ENCODE measurements at places on chromosomes 4 and X. TPM values are rescaled to one million over a fixed set of nuclear protein-coding genes. Genes with fewer than 3 reads are reported as not detected.

ASB9 gene
- total RNA-seq, result 0.46 TPM

PTCHD1 gene
- 0.10 TPM for total RNA-seq

LEF1 gene
- total RNA-seq, result 1.3 TPM

SRPK3 gene
- total RNA-seq, result 45.6 TPM

GRCh38 chrX:68443155-68443868 is 10.0 kb upstream of the OPHN1 start:
- peak; percentile 36 for DNase-seq

- no peak for DNase-seq
Observed at GRCh38 chrX:123830309-123830708, 29.5 kb upstream of the XIAP start.

GRCh38 chr4:82744284-82744968 is 54.2 kb downstream of the SCD5 start:
- no peak for DNase-seq

- no peak for DNase-seq
Observed at GRCh38 chrX:135194684-135195083, 23.5 kb upstream of the CT55 start.

- no peak for DNase-seq
Observed at GRCh38 chr4:71540749-71541269, 202.0 kb downstream of the SLC4A4 start.

- no peak for DNase-seq
Observed at GRCh38 chr4:86556791-86557415, 37.2 kb upstream of the PTPN13 start.

ARMCX4 gene
- 5.8 TPM for total RNA-seq

- DNase-seq, result peak; percentile 33
Observed at GRCh38 chr4:152382057-152382785, 153.7 kb downstream of the FBXW7 start.

DNA sequence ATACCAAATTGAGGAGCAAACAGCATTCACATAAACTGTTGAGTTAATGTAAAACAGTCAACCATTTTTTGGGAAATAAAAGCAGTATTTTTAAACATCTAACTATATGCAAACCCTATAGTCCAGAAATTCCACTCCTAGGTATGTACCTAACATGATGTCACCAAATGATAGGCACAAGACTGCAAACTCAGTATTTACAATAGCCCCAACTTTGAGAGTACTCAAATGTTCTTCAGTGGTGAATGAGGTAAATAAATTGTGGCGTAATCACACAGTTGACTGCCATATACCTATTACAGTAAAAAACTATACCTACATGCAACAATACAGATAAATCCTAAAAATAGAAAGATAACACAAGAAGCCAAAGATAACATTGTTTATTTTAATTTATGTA is 1243.8 kb upstream of the ADGRL3 start:
- DNase-seq, result no peak

DNA sequence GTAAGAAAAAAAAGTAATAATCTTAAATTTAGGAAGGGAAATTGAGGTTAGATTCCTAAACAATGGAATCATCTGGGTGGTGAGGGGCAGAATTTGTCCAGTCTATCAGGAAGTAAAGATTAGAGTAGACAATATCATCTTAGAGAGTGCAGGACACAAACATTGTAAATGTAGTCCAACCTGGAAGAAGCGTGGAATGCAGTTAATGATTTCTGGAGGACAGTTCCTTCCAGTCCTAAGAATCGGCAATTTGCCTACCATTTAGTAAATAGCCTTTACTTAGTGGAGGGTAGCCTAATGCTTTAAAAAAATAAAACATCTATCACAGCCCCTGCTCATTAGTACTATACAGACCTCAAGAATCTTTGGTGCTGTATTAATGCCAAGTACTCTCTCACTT is 147.5 kb upstream of the TTC29 start:
- DNase-seq, result no peak

GRCh38 chrX:68345025-68345424 is 88.3 kb downstream of the OPHN1 start:
- no peak for DNase-seq

GRCh38 chr4:15368856-15369255 is 59.0 kb upstream of the C1QTNF7 start:
- DNase-seq, result no peak

DNA sequence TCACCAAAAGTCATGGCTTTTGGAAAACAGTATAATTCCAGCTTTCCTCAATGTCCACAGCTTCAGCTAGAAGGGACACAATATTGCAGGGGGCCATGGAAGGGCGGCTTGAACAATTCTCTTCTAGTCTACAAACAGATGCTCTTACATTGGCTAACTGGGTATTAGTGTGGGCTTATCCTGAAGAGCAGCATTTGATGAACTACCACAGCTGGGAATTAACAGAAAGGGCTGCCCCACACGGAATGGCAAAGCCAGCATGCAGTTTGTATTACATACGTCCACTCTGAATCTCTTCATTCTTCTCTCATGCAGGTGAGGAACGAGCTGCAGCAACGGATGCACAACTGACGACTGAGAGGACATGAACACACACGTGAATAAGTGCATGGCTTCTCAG is 13.0 kb upstream of the PDCL2 start:
- no peak for DNase-seq

- DNase-seq, result no peak
Observed at GRCh38 chr4:25795566-25796454, 67.0 kb downstream of the SEL1L3 start.

DNA sequence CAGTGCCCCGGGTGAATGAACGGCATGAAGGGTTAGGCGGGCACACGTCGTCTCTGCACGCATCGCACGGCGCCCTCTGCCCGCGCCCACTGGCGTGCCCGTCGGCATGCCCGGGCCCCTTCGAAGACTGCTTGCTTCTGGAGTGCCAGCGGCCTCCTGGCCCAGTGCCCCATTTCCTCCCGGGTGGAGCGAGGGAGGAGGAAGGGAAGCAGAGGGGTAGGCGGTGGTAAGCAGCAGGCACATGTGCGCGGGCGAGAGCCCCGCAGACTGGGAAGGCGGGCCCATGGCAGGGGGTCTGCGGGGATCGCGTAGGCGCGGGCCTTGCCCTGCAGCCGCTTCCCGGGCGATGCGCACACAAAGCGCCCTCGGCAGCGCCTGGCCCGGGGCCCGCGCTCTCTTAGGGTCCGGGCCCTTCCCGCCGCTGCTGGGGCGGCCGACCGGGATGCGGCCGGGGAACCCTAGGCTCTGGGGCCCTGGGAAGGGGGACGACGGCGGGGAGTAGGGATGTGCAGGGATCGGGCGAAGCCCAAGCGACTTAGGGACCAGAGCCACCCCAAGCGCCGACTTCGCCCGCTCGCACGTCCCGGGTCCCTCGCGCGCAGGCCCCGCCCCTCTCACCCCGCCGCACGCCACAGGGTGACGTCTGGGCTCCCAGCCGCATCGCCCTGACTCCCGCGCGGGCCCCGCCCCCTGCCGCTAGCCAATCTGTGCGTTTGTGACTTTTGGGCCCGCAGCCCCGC is 866 bp upstream of the EMD start:
- DNase-seq, result peak; percentile 64

GRCh38 chrX:66638591-66639500 is at the start of gene EDA2R:
Gene EDA2R, minus strand, starts transcription at chrX:66639078. Its CDS starts 23,058 bp downstream, at chrX:66616020.
- DNase-seq, result peak; percentile 28

BTK gene
- total RNA-seq, result 3.3 TPM

PPBP gene
- total RNA-seq, result 0.55 TPM

DNA sequence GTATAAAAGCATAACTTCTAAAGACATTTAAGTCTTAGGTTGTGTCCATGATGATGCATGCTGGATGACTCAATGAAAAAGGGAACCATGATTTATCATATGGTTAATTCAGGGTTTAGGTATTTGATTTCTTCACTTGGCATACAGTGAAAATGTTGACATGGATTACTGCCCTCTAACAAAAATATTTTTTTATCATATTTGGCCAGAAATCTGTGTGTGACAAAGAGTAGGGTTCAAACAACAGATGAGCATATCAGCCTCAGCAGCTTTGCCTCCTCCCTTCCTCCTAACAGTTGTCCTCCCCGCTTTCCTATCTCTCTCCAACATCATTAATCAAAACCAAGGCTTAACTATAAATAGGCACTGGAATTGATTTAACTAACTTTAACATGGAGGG is 46.3 kb downstream of the ARHGAP6 start:
- DNase-seq, result no peak

DNA sequence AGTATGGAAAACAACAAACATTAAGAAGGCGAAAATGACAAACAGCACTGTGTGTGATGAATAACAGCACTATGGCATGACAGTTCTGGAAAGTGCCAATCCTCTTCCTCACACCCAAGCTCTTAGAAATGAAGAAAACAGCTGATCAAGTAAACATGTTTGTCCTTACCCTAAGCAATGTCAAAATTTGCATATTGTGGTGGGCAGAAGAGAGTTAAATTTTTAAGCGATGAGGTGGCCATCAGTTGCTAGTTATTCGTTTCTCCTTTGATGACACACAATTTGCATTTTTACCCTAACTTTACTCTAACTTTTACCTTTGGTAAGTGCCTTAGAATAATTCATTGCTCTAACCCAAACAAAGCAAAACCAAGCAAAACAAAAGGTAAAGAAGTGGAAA is 8.8 kb downstream of the PROM1 start:
- no peak for DNase-seq

ART3 gene
- total RNA-seq, result 39.6 TPM

DNA sequence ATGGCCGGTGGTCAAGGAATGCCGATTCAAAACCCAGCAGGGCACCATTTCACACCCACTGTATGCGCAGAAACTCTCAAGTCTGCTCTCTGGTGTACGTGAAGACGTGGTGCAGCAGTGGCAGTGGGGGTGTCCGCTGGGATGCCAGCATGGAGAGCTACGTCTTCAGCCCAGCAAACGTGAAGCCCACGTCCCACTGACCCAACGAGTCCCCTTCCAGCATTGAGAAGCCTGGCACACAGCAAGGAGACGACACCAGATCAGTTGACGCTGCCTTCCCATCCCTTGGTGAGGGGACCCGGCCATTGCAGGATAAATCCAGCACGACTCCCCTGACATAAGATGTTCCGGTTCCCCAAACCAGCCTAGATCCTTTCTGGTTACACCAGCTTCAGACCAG is 2.2 kb upstream of the PLXNB3 start:
- DNase-seq, result no peak

- DNase-seq, result no peak
Observed at GRCh38 chr4:151652841-151653547, 107.8 kb downstream of the GATB start.

SLC2A9 gene
- 15.1 TPM for total RNA-seq

DNA sequence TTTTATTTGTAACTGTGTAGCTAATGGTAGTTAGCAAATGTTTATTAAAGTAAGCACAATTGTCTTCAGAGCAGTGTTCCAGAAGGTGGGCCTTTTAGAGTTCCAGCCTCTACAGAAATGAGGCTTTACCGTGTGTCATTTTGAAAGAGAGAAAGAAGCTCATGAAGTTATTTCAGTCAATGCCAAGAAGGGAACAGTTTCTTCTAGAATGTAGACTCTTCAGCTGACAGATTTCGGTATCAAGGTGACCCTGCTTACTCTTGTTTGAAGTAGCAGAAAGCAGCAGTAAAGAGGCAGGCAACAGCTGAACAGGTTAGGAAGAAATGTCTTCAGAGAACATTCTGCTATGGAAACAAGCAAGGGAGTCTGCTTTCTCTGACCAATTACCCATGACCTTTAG is 93.6 kb downstream of the TASL start:
- no peak for DNase-seq

DNA sequence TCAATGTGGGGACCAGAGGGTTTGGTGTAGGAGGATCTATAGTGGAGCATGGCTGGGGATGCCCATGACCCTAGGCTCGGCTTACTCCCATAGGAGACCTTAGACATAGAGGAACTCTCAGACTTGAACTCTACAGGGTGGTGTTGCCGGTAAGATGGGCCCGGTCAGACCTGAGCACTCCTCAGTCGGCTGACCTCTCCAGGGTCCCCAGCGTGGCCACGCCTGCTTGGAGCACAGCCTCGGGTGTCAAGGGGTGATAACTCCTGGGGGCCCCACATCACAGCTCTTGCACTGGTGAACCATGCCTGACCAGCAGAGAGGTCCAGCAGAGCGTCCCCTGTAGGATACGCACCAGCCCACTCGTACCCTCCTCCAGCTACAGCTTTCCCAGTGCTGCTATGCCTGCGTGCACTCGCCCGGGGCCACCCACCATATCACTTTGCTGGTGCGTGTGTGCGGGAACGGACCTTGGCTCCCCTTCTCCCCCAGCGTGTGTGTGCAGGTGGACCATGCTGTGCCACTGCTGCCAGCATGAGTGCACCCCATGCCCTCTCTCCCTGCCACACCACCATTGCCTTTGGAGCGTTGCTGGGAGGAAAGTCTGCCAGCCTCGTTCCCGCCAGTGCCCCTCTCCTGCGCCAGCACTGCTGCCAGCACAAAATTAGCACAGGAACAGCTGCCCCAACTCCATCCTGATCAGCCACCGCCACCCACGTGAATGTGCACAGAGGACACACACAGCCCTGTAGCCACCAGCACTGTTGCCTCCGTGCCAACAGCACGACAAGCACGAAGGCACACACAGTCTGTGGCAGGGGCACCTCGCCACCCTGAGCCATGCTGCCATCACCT is 806.6 kb downstream of the GLUD2 start:
- no peak for DNase-seq

DNA sequence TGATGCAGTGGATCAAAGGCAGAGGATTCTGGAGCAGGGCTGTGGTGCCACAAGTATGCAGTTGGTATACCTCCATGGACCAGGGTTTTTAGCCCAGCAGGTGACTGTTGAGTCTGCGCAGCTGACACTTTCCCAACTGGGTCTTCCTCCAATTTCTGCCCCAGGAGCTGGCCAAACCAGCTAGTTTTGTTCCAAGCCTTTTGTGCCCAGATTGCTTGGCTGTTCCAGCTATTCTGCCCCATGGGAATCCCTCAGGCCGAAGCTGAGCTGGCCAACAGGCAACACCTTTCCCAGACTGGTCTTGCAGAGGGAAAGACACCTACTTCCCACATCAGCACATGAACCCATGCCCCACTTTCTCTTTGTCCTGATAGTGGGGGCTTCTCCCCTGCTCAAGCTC is 22.8 kb upstream of the ANKRD17 start:
- no peak for DNase-seq

- peak; percentile 70 for DNase-seq
Observed at GRCh38 chr4:182916483-182917181, 554 bp downstream of the DCTD start.

GRCh38 chr4:154928640-154929257 is 147.7 kb downstream of the RBM46 start:
- DNase-seq, result no peak

MAGIX gene
- total RNA-seq, result 3.3 TPM

DNA sequence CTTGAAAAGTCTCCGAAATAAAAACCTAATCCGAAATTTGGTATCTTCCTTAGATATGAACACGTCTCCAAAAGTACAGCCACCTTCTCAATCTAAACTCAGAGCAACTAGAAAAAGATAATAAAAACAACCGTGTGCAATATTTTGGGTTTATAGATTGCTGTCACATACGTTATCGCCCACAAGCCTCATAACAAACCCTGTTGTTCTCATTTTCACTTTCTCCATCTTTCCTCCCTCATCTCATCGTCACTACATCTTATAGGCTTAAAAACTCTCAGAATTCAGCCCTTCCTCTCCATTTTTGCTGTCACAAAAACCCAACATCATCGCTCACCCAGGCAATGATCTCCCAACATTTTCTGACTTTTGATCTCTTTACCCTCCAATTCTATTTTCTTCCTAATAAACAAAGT is 448 bp upstream of the SCFD2 start:
- no peak for DNase-seq

MUC7 gene
- total RNA-seq, result not detected

Measured in heart left ventricle (tissue), 16 donors.